ENCODE measurements at places on chromosomes 16 and 17.
A peak's percentile ranks its signal among the peaks of the same experiment; 100 is the strongest.

- DNase-seq, result no peak
Measured at GRCh38 chr17:19322129-19322505, 40.4 kb downstream of the B9D1 start.

DNA sequence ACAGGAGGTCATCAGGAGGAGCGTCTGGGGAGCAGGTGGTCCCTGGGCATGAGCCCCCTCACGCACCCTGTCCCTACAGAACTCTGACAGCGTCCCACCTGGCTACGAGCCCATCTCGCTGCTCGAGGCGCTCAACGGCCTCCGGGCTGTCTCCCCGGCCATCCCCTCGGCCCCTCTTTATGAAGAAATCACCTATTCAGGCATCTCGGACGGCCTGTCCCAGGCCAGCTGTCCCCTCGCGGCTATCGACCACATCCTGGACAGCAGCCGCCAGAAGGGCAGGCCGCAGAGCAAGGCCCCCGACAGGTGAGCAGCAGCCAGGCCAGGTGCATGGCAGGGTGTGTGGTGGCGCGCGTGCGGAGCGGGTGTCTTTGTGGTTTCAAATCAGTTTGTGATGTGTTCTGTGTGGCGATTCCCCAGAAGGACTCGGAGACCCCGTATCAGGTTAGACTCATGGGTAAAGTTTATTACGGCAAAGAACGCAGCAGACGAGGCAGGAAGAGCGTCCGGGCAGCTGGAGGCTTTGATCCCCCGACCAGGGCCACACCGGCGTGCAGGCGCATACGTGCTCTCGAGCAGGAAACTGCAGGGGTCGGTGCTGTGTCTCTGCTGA, 11.8 kb upstream of the NUDT16L1 start:
- DNase-seq, result no peak

DNA sequence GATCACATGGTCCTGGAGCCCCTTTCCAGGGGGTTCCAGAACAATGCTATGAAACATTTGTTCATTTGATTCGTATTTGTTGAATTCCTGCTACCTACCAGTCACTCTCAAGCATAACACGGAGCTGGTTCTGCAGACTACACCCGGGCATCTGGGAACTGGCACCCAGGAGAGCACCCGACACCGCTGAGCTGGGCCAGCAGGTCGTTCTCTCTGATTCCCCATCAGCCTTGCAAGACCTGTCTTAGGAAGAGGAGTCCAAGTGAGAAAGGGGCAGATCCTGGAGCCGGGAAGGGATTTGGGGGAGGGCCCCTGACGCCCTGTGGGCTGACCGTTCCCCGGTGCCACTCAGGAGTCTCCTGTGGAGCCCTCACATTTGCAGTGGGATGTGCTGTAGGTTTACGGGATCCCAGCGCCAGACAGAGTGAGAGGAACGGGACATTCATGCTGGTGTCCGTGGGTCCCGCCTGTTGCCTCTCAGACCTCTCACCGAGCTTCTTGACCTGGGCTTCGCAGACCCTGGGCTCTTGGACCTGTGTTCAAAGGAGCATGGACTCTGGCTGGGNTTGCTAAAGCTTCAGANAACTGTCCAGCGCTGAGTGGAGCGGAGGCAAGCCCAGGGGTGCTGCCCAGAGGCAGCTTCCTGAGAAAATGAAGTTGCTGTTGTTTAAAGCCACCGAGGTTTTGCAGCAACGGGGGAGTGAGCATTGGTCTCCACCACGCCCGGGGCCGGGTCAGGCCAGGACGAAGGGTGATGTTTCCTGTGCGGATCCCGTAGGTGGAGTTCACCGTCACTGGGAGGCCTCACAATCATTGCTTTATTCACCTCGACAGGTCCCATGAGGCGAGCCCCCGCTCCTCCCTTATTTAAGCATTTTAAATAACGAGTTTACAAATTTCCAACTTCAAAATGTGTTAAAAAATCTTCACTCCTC, 49.2 kb downstream of the METRNL start:
- DNase-seq, result no peak

DNA sequence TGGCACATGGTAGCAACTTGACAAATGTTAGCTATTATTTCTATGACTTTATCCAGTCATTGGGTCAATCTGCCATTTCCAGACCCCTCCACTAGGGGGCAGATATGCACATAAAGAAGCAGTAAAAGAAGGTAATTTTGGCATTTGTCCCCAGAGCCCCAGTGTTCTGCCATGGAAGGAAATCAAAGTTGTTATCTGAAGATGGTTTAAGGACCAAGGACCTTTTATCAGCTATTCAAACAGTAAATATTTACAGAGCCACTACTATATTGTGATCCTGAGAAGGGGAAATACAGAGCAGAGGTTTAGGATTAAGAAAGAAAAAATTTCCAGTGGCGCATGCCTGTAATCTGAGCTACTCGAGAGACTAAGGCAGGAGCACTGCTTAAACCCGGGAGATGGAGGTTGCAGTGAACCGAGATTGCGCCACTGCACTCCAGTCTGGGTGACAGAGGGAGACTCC, 20.0 kb downstream of the TRAF4 start:
- peak; percentile 32 for DNase-seq

- DNase-seq, result peak; percentile 25
Measured at GRCh38 chr17:63476854-63477479, at the start of gene ACE. Gene ACE, plus strand, starts transcription at chr17:63477061. Its CDS starts 34 bp downstream, at chr17:63477095.

- DNase-seq, result no peak
Measured at GRCh38 chr17:77160875-77161530, 20.2 kb downstream of the SEC14L1 start.

DNA sequence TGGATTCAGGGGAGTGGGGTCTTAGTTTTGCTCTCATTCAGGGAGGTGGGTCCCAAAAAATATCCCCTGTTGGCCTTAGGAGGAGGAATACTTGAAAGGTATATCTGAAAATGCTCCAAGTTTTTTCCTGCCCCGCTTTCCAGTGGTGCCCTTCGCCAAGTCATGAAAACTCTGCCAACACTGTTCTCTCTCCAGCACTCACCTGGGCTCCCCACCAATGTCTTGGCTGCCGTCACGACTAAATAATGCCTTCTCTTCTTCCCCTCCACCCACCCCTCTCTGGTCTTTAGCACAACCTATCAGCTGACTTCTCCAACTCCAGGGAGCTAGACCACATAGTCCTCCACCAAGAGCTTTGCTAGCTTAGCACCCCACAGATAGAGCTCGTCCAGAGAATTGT, 30.6 kb downstream of the ZFHX3 start:
- DNase-seq, result no peak

- no peak for DNase-seq
Measured at GRCh38 chr16:521381-522210, 5.9 kb upstream of the CAPN15 start.

- DNase-seq, result peak; percentile 13
Measured at GRCh38 chr17:80082403-80083135, 18.8 kb upstream of the GAA start.

- no peak for DNase-seq
Measured at GRCh38 chr17:78387977-78388941, 9.8 kb downstream of the PGS1 start.

GRCh38 chr17:17823433-17824118, 13.2 kb downstream of the SREBF1 start:
- peak; percentile 66 for DNase-seq

DNA sequence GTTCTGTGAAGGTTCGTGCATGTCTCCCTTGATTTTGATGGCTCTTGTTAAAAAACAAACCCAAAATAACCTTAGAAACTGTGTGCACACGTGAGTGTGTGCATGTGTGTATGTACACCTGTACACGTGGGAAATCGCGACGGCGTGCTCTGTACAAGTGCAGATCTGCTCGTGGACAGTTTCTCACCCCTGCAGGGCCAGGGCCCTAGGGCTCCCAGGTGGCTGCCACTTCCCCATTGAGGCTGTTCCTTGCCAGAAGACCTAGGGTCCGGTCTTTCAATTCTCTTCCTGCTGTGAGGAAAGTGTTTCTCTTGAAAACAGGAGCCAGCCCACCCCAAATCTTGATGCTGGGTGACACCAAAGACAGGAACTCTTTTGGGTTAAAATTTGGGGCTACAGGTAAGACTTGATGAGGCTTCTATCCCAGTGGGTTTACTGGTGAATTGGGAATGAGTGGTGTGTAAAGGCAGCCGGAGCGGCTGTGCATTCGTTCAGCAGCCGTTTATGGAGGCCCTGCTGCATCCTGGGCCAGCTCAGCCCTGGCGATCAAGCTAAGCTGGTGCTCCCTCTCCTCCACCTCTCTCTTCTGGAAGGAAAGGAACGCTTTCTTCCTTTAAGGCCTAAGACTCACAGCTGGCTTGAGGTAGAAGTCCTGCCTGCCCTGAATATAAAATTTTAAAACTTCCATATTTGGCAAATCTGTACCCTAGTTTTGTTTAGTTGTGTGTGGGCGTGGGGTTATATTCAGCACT, 137.9 kb downstream of the CLEC16A start:
- no peak for DNase-seq

- no peak for DNase-seq
Measured at GRCh38 chr16:30740364-30741251, 7.6 kb upstream of the PHKG2 start.

DNA sequence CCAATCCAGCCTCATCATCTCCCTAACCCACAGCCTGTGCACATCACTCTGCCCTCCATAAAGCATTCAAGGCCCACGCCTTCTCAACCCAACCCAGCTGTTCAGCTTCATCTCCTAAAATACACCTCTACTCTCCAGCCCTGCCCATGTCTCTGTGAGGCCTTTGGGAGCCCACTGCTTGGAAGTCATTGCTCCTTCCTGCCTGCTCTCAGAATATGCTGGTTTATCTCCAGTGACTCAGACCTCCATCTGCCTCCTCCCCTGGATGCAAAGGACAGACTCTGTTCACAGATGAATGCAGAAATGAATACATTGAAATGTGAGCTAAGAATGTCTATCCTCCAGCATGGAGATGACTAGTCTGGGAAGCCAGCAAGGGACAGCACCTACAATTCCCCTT, 19.0 kb downstream of the KCNG4 start:
- DNase-seq, result no peak

GRCh38 chr17:951325-952132, 28.0 kb downstream of the NXN start:
- no peak for DNase-seq

- no peak for DNase-seq
Measured at GRCh38 chr17:68600931-68601564, at the start of gene FAM20A. Gene FAM20A, minus strand, starts transcription at chr17:68601367. Its CDS starts 701 bp downstream, at chr17:68600666.

- DNase-seq, result peak; percentile 95
Measured at GRCh38 chr17:17280613-17281549, at the start of gene COPS3. Gene COPS3, minus strand, starts transcription at chr17:17281246. Its CDS starts 60 bp downstream, at chr17:17281186.

- no peak for DNase-seq
Measured at GRCh38 chr16:77877712-77878347, 89.5 kb downstream of the VAT1L start.

GRCh38 chr17:35023538-35023937, 40.0 kb downstream of the RFFL start:
- DNase-seq, result no peak

- DNase-seq, result no peak
Measured at GRCh38 chr17:6061290-6061689, 8.9 kb upstream of the WSCD1 start.

GRCh38 chr17:42365136-42365535, 23.1 kb downstream of the STAT3 start:
- DNase-seq, result no peak

DNA sequence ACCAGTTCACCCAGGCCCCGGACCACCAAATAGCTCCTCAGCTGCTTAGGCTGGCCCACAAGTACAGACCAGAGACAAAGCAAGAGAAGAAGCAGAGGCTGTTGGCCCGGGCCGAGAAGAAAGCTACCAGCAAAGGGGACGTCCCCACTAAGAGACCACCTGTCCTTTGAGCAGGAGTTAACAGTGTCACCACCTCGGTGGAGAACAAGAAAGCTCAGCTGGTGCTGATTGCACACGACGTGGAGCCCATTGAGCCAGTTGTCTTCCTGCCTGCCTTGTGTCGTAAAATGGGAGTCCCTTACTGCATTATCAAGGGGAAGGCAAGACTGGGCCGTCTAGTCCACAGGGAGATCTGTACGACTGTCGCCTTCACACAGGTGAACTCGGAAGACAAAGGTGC, 15.4 kb downstream of the FOXF1 start:
- no peak for DNase-seq

DNA sequence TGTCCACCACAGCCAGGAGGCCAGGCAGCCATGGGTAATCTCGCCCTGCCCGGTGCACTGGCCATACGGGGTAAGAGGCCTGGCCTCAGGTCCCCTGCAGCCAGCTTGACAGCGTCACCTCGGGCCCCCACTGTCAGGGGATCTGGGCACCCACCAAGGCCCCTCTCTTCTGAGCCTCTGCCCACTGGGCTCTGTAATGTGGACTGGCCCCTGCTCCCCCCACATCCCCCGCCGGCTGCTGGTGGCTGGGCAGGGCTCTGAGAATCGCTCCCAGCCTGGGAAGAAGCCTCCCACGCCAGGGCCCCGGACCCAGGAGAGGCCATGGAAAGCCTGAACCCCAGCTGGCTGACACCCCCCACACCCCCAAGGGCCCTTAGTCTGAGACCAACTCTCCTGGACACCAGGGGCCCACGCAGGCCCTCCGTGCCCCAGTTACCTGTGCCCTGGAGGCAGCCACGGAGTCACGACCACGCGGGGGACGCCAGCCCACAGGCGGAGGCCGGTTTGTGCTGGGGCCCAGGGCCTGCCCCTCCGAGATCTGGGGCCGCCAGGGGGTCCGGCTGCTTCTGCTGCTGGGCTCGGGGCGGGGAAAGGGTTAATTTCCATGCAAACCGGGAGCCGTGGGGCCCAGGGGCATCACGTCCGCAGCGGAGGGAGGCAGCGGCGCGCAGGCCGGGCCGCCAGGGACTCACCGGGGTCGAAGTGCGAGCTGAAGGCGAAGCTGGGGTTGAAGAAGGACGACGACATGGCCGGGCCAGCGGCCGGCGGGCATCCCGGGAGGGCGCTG, at the start of gene PVALEF:
PVALEF (plus strand) TSS at position 262 of the 787 bp plus-strand sequence. CDS start 15,720 bp downstream, outside the sequence.
- DNase-seq, result no peak

DNA sequence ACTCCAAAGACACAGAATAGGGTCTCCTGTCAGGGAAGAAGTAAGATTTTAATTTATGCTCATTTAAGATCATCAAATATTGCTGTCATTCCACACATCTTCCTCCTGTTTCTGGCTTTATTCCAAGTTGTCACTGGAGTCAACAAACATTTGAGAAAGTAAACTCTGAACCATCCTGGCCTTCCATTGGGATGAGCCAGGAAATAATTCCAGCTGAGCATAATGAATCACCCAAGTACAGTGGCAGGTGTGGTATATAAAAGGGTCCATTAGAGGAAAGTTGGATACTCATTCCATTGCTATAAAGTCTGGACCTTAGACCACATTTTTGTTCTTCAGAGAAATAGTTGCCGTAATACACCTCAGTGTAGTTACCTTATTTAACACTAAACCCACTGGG, 246.1 kb downstream of the SLC39A11 start:
- no peak for DNase-seq

GRCh38 chr16:53412549-53412948, 21.7 kb upstream of the RBL2 start:
- no peak for DNase-seq

- no peak for DNase-seq
Measured at GRCh38 chr17:36011201-36011600, 6.6 kb downstream of the CCL23 start.

Data from T-helper 22 cell (primary cell).